Trophoblast cell (in vitro differentiated cells and primary cell): ENCODE measurements at places on chromosomes 5 and 9.

GRCh38 chr5:66742083-66742895 lies 146.1 kb downstream of the MAST4 start:
- H3K27ac ChIP-seq: no peak overlapping the region
- no peaks in the 10 kb centered on the region for H3K27me3 ChIP-seq
- no peak overlapping the region for H3K4me3 ChIP-seq
- DNase-seq: no peak

DNA sequence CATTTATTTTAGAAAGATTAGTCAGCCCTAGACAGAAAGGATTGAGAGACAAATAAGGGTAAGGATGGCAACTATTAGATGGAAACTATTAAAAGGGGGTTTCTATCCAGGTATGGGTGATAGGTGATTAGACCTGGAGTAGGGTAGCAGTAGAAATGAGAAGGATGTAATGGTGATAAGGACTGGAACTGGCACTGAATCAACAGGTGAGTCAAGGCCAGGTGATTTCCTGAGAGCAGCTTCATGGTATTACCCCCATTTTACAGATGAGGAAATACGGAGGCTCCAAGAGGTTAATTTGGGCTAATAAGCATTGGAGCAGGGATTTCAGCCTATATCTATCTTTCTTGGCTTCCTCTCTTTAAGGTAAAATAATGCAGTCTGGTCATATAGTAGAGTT lies 55.7 kb downstream of the CAST start:
- H3K27me3 ChIP-seq: no peaks in the 10 kb centered on the region
- DNase-seq: no peak
- H3K4me1 ChIP-seq: peaks cover 1% of the 10 kb centered on the region
- H3K27ac ChIP-seq: no peak overlapping the region
- no peaks in the 10 kb centered on the region for H3K36me3 ChIP-seq

- H3K27me3 ChIP-seq: no peaks in the 10 kb centered on the region
- H3K4me3 ChIP-seq: no peak overlapping the region
- H3K27ac ChIP-seq: no peak overlapping the region
- DNase-seq: no peak
- no peaks in the 10 kb centered on the region for H3K4me1 ChIP-seq
These were observed 1.5 kb downstream of the CSF2 start for GRCh38 chr5:132074772-132075718.

DNA sequence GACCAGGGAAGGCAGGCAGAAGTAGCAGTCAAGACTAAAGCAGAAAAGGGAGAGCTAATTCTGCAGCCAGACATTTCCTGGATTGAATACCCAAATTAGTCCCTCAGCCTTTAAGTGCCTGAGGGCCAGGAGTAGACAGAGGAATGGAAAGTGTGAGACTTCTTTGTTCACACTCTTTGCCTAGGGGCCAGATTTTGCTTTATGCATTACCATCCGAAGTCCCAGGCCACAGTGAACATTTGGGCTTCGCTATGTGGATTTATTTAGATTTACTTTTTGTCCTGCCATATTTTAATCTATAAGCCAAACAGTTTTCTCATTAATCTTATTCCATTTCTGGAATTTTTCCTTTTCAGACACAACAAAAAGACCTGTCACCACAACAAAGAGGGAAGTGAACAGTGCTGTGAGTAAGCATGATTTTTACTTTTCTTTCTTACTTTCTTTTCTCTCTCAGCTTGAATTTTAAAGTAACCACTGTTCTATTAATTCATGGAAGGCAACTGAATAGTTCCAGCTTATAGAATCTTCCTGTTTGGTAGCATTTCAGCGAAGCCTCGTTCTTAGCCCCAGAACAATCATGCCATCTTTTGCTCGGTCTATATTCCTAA lies 52.6 kb downstream of the PDCD1LG2 start:
- H3K4me3 ChIP-seq: no peak overlapping the region
- H3K36me3 ChIP-seq: no peaks in the 10 kb centered on the region
- no peaks in the 10 kb centered on the region for H3K27me3 ChIP-seq

GRCh38 chr5:154197801-154198491 lies 7.4 kb downstream of the GALNT10 start:
- no peak overlapping the region for H3K27ac ChIP-seq
- no peak overlapping the region for H3K4me3 ChIP-seq
- peak; percentile 21 for DNase-seq
- peaks cover 32% of the 10 kb centered on the region for H3K4me1 ChIP-seq
- peaks cover 33% of the 10 kb centered on the region for H3K36me3 ChIP-seq
- no peaks in the 10 kb centered on the region for H3K27me3 ChIP-seq

DNA sequence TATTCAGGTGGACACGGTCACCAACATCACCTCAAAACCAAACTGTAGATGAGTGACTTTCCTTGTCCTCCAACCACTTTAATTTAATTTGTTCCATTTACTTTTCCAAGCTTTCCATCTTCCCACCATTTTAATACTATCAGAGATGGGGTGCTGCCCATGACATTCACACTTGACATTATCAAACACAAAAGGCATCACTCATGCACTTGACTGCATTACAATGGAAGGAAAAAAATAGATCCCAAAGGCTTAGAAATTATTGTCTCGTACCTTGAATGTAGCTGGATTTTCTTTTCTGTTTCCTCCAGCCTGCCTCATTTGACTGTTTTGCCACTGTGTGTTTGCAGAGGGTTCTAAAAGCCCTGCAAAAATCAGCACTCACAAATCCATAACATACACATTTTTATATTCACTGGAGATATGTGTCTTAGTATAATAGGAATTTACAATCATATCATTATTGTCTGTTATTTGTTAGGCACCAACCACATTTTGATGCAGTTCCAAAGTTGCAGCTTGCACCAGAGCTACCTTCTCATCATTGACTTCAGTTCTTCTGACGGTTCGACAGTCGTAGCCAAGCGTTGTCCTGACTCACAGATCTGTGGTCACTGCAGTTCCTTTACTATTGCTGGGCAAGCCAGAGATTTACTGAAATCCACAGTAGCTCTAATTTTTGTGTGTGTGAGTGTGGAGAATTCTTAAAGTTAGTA lies 712.3 kb upstream of the WWC1 start:
- no peaks in the 10 kb centered on the region for H3K27me3 ChIP-seq
- no peaks in the 10 kb centered on the region for H3K36me3 ChIP-seq
- no peaks in the 10 kb centered on the region for H3K4me1 ChIP-seq

DNA sequence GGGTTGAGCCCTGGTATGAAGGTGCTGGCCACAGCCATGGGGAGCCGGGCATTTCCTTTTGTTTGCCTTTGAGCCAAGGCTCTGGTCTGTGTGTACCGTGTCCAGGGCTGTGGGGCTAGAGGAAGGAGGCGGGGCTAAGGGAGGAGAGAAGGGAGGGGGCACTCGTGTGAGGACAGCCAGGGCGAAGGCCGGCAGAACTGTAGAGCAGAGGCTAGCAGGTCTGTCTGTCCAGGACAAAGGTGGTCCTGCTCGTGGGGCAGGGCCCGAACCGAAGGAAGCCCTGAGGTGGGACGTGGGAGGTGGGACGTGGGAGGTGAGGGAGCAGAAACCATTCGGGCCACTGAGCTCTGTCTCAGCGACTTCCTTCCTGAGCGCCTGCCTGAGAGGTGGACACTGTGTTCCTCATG lies 41.3 kb upstream of the TESK1 start:
- DNase-seq: no peak
- H3K27ac ChIP-seq: no peak overlapping the region
- no peaks in the 10 kb centered on the region for H3K27me3 ChIP-seq

- H3K27me3 ChIP-seq: no peaks in the 10 kb centered on the region
- no peak overlapping the region for H3K27ac ChIP-seq
- no peaks in the 10 kb centered on the region for H3K36me3 ChIP-seq
- no peaks in the 10 kb centered on the region for H3K4me1 ChIP-seq
- DNase-seq: no peak
These were observed 69.1 kb downstream of the PBX3 start for GRCh38 chr9:125816321-125816720.

DNA sequence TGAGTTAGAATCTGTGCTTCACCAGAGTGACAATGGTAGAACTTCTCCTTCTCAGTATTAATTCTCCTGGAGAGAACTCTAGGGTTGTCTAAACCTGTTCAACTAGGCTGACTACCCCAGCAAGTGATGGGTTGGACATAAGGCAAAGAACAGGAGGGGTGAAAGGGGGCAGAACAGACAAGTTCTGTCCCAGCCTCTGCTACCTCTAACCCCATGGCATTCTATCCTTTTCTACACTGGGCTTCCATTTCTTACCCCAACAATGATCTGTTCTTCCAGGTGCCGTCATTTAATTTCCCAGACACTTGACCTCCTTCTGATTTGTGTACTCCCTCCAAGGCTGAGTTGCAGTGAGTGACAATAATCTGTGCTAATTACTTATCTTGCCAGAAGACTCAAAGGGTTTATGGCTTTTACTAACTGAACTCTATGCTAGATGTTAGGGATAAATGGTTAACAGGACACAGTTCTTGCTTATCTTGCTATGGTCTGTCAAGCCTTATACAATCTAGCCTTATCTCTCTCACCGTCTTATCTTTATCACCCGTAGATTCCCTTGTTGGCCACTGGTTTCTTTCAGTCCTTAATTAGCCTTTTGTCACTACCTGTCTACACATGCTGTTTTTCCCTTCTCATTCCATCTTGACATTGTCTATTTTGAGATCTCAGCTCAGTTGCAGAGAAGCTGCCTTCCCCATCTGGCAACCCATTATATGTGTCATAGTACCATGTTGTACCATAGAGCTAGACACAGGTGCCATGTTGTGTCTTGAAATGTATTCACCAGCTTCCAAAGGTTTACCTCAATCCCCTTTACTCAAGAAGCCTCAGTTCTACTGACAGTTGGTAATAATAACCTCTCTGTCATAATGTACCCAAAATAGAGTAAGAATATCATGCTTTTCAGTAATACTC lies 10.0 kb upstream of the MATR3 start:
- peaks cover 3% of the 10 kb centered on the region for H3K4me1 ChIP-seq
- peak; percentile 68 for DNase-seq
- no peaks in the 10 kb centered on the region for H3K27me3 ChIP-seq
- no peak overlapping the region for H3K4me3 ChIP-seq
- H3K36me3 ChIP-seq: peaks cover 10% of the 10 kb centered on the region
